Activated CD8-positive, alpha-beta memory T cell treated with anti-CD3 and anti-CD28 coated beads for 1 hour (primary cell): ENCODE measurements at places on chromosomes 3 and 15.

GRCh38 chr3:52798978-52799476 is 4.4 kb downstream of the ITIH3 start:
- DNase-seq: no peak

GRCh38 chr3:130085881-130086280 is 4.2 kb downstream of the ALG1L2 start:
- no peak for DNase-seq

DNA sequence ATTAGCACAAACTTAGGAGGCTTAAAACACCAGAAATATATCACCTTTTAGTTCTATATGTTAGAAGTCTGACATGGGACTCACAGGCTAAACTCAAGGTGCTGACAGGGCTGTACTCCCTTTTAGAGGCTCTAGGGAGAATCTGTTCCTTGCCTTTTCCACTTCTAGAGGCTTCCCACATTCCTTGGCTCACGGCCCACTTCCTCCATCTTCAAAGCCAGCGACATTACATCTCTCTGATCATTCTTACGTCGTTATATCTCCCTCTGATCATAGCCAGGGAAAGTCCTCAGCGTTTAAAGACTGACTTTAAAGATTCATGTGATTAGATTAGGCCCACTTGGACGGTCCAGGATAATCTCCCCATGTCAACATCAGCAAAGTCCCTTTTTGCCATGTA is 166.3 kb downstream of the GREM1 start:
- DNase-seq: no peak

DNA sequence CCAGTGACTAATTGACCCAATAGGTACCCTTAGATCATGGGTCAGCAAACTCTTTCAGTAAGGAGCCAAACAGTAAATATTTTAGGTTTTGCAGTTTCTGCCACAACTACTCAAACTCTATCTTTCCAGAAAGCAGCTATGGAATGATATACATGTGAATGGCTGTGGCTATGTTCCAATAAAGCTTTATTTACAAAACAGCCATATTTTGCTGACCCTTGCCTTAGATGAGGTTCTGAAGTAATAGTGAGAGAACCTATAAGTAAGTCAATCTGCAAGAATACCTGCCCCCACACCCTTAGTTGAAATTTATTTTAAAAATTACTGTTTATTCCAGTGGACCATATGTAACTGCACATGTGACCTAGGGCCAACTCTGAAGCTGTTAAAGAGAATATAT is 134.0 kb downstream of the CMSS1 start:
- DNase-seq: no peak

DNA sequence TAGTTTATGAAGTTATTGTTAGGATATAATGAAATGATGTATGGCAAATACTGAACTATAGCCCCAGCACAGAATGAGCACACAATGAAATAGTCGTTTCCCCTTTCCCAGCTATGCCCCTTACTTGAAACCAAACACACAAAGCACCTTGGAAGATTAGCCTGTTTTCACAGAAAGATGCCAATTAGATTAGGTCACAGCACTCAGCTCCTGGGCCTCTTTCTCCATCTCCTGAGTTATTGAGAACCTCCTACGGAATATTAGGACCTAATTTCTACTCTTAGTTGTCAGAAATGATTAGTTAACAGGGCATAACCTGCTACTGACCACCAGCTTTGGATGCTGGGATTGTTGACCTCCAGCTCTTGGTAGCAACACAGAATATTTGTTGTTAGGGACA is 269.4 kb upstream of the ROPN1 start:
- no peak for DNase-seq

GRCh38 chr3:132256989-132257388 is 60.2 kb upstream of the ACP3 start:
- DNase-seq: no peak

- no peak for DNase-seq
These were observed 50.4 kb upstream of the RGMA start for GRCh38 chr15:93139436-93139835.

DNA sequence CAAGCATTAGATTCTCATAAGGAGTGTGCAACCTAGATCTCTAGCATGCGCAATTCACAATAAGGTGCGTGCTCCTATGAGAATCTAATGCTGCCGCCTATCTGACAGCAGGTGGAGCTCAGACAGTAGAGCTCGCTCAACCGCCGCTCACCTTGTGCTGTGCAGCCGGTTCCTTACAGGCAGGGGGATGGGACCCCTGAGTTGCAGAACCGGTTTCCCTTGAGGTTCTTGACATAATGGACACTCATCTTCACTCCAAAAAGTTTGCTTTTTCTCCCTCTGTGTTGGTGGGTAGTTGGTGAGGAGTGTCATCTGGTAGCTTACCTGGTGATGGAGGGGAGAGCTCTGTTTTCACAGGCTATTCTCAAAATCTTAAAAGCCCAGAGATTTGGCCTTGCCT is 324.0 kb upstream of the TBL1XR1 start:
- no peak for DNase-seq

DNA sequence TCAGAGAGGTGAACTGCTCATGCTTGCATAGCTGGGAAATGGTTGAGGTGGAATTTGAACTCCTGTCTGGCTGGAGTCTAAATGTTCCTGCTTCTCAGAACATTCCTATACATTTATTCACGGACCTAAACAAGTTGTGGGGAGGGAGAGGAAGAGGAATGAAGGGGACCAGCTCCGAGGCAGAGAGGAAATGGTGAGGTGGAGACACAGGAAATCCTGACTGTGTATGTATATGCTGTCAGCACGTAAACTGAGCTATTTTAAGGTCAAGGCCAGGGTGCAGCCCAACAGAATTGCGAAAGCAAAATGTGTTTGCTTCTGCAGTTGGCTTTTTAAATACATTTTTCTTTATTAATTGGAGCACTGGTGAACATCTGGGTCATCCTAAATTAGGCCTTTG is 74.1 kb upstream of the POMGNT2 start:
- peak; percentile 9 for DNase-seq
